ENCODE measurements at places on chromosomes 11 and 22.

DNA sequence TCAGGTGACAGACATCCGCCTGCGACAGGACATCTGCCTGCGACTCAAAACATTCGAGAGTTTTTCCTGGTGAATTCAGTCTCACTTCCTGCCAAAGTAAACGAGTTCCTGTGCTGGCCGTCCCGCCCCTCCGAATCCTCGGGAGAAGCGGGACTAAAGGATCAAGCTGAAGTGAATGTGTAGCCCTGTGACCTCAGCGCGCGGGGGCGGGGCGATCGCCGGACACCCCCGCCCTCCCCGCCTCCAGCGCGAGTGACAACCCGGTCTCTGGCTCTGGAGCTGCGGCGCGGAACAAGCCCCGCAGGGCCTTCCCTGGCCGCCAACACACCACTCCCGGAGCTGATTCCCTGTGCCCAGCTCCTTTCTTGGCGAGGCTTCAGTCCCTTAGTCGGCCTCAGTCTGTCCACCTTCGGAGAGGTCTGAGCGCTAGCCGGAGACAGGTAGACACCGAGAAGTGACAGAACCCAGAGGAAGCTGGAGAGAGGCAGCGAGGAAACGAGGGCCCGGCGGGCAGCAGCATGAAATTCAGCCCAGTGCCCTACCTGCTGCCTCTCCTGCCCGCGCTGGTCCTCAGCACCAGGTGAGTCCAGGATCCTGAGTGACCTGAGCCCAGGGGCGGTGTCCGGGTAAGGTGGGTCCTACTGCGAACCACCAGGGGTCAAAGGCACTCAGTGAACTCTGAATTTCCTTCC is 766.4 kb upstream of the LUZP2 start:
- DNase-seq = no peak

DNA sequence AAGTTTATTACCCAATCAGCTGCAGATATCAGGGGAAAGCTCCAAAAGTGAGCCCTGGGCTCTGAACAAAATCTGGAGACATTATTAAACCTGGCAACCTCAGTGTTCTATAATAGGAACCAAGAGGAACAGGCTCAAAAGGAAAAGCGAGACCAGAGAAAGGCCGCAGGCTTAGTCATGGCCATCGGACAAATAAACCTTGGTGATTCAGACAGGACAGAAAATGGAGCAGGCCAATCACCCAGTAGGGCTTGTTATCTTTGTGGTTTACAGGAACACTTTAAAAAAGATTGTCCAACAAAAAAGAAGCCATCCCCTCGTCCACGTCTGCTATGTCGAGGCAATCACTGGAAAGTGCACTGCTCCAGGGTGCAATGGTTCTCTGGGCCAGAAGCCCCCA is 7.7 kb upstream of the PANX1 start:
- no peak for DNase-seq

DNA sequence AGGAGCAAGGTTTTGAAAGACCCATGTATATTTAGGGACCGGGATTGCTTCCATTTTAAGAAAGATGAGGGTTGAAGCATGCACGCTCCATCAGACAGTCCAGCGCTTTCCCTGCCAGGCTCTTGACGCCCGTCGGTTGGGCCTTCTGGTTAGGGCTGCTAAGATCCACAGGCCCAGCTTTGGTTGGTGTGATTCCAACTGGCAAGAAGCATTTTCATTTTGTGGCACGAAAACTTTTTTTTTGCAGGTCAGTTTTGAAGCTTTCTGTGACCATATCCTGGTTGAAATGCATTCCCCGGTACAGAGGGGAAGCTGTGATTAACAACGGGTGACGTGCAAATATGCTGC is 34.3 kb upstream of the MPPED1 start:
- DNase-seq = no peak

- no peak for DNase-seq
Observed at GRCh38 chr11:70783356-70783755, 385.0 kb downstream of the CTTN start.

- no peak for DNase-seq
Observed at GRCh38 chr22:28032861-28033260, 113.8 kb upstream of the PITPNB start.

DNA sequence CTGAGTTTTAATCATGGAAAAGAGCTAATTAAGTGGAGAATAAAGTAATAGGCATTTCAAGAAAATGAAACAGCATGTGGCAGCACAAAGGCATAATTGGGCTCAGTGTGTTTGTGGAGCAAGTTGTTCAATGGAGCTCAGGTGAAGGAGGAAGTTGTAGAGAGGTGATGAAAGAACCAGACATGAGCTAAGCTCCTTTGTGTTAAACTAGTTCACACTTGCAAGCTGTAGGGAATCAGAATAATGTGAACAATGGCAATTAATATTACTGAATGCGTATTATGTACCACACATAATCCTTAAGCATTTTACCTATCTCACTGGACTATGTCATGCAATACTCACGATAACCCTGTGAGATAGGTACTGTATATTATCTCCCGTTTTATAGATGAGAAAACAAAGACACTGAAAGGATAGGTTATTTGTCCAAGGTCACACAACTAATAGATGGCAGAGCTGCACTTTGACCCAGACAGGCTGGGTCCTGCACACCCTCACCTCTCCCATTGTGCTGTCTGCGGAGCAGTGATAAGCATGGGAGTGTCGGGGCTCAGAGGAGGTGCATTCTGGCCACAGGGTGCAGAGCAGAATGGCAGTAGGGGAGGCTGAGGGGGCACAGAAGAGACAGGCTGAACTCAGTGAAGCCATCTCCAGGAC is 8.9 kb downstream of the OLFML1 start:
- no peak for DNase-seq

DNA sequence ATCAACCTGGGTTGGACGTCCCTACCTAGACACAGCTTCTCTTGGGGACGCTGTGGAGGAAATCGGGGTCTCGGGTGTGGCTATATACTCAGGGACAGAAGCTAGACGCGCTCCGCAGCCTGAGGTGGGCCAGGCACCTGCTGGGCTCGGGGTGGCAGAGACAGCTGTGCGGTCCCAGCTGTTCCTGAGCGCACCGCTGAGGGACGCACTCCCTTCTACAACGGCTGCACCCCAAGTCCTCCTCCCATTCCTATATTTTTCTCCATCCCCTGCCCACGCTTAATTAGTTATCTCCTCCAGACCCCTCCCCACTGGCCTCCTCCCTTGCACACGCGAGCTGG is 188 bp upstream of the MTNR1B start:
- no peak for DNase-seq

- DNase-seq = no peak
Observed at GRCh38 chr11:122998727-122999366, 17.2 kb upstream of the BSX start.

- peak; percentile 56 for DNase-seq
Observed at GRCh38 chr11:96188243-96189006, 154.6 kb downstream of the MAML2 start.

GRCh38 chr22:17734187-17734586 is 40.1 kb downstream of the BID start:
- DNase-seq = no peak

- DNase-seq = no peak
Observed at GRCh38 chr11:6926208-6927029, at the start of gene ZNF215. Gene ZNF215 (plus strand): TSS chr11:6926426. CDS start chr11:6932273, 5,847 bp downstream.

- peak; percentile 45 for DNase-seq
Observed at GRCh38 chr11:75388386-75389275, 10.7 kb upstream of the RPS3 start.

DNA sequence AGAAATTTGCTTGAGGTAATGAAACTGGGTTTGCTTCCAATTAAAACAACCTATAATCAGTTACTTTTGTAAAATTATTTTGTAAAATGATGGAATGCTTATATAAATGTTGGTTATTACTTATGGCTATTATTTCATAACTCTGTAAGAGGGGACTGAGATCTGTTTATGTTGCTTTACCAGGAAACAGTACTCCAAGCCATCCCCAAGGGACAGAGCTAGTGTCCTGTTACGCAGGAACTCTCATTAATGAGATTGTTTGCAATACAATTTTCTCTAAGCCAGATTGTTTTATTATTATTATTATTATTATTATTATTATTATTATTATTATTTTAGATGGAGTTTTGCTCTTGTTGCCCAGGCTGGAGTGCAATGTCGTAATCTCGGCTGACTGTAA is 2.3 kb upstream of the NOX4 start:
- no peak for DNase-seq

DNA sequence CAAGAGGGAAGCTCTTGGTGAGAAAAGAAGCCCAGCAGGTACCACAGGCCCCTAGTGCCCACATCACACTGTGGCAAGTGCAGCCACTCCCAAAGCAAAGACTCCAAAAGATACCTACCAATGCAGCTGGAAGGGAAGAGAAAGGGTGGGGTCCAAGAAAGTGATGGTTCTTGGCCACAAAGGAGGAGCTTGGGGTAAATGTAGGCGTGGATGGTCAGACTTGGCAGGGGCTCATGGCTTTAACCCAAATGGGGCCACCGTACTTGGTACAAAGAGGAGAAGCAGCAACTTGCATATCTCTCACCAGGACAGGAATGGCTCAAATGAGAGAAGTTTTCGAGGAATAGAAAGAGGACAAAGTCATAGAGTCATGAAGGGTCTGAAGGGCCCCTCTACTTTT is 4.8 kb downstream of the MAP3K11 start:
- DNase-seq = no peak

DNA sequence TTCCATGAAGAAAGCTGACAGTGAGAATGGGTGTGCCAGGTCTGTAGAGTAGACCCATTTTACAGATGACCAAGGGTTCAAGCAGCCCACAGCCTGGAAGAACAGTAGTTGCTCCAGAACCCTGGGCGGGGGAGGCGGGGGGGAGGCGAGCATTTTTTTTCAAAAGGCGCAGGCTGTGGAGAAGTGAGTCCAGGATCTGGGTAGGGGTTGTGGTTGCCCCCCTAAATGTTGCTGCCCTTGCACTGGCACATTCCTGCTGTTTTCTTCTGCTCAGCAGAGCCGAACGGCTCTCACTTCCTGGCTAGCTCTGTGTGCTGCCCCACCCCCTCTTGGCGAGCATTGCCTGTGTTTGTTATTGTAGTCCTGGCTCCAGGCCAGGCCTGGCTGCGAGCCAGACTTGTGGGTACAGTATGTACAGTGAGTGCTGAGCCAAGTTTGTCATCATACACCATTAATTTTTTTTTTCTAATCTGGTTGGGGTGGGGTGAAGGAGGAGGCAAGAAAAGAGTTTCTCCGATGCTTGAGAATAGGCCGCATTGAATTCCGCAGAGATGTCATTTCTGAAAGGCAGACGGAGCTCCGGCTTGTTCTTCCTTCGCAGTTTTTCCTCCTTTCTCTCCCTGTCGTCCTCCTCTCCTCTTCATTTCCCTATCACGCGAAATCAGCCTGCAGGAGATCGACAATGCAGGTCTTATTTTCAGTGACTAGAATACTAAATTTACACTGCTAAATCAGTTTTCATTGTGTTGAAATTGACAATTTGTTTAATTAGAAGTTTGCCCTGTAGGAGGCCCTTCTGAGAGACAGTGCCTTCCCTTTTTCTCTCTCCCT is 100.5 kb downstream of the ZBTB16 start:
- DNase-seq = peak; percentile 85

GRCh38 chr22:20386972-20387371 is 7.0 kb upstream of the ZNF74 start:
- DNase-seq = no peak

- no peak for DNase-seq
Observed at GRCh38 chr11:93024369-93024768, 54.9 kb downstream of the MTNR1B start.

GRCh38 chr22:49156662-49157285 is 670.9 kb downstream of the BRD1 start:
- no peak for DNase-seq

GRCh38 chr11:70398834-70399680 is 728 bp downstream of the CTTN start:
- DNase-seq = no peak

- DNase-seq = peak; percentile 60
Observed at GRCh38 chr11:48008951-48009270, 28.6 kb downstream of the PTPRJ start.

DNA sequence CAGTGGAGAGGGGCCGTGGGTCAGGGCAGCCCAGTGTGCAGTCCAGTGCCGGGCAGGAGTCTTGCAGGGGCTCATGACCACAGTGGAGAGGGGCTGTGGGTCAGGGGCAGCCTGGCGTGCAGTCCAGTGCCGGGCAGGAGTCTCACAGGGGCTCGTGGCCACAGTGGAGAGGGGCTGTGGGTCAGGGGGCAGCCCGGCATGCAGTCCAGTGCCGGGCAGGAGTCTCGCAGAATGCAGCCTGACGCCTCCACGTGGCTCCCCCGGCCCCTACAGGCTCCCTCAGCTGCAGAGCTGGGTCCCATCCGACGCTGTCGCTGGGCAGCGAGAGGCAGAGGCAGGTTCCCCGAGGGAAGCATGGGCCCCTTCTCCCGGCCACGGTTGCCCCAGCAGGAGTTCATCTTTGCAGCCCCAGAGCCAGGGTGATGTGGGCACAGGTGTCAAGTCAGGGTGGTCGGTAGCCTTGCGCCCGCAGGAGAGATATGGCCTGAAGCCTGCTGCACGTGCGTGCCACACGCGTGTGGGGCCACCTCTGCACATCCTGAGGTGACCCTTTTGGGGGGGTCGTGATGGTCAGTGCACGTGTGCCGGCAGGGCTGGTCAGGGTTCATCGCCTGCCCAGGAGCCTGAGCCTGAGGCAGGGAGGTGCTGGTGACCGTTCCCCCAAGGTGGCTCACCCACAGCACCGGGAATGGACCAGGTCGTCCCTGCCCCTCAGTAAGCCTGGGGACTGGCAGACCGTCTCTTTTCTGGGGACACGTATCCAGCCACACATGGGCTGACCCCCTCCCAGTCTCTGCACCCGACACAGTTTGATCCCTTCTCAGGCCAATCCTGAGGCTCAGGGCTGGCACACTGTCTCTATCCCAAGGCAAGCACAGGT is 2.9 kb downstream of the IFITM5 start:
- DNase-seq = no peak

GRCh38 chr22:44002997-44003396 is 21.1 kb upstream of the PARVB start:
- no peak for DNase-seq

DNA sequence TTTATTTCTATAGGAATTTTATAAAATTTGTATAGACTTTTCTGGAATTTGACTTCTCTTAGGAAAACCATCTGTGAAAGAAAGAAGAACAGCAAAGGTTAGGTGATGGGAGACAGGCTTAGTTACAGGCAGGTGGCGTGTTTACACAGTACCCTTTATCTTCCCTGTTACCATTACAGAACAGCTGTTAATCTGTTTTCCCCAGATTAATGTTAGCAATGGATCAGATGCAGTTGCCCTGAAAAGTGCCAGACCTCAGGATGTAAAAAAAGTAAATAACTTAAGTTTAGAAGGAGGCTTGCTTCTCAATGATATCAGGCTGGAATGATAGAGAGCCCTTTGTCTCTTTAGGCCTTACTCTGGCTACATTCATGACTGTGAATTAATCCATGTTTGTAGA is 1186.5 kb upstream of the TENM4 start:
- no peak for DNase-seq

DNA sequence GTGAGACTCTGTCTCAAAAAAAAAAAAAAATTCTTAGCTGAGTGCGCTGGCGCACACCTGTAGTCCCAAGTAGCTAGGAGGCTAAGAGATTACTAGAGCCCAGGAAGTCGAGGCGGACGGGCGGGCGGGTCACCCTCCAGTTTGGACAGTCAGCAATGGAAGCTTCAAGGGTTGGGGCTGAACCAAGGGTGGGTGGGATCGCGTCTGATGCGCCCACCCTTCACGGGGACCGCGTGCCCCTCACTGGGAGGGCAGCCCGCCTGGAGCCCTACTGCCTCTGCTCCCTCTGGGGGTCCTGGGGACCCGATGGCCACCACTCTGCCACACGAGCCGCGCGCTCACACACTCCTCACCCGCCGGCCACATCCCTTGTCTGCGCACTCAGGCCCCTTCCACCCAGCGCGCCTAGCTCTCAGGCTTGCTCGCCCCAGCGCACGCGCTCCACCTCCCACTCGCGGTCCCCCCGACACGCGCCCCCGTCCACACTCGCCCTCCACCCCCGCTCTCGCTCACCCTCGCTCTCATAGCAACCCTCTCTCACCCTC is 494 bp downstream of the CHID1 start:
- peak; percentile 69 for DNase-seq

All from stimulated activated CD4-positive, alpha-beta T cell treated with anti-CD3 and anti-CD28 coated beads, Interleukin-2, amount 100 ng/mL, for 4 hours (primary cell).